Activated T-helper 1 cell treated with anti-CD3 and anti-CD28 coated beads, Interleukin-12 subunit alpha, Interleukin-12 subunit beta, Interleukin-2, Interleukin-4 antibody, amounts not matched to agents 30 ng/mL and 10 ng/mL and 1 ng/mL, durations not matched to agents 14 hours and 24 hours and 36 hours (primary cell): ENCODE measurements at places on chromosomes 5 and 9. TPM values are rescaled to one million over a fixed set of nuclear protein-coding genes. Genes with fewer than 3 reads are reported as not detected.

The PRDM9 gene
- not detected in 2 replicates for total RNA-seq

The FAM151B gene
- 0.32 TPM in 1 of 2 replicates, not detected in the other for total RNA-seq

DNA sequence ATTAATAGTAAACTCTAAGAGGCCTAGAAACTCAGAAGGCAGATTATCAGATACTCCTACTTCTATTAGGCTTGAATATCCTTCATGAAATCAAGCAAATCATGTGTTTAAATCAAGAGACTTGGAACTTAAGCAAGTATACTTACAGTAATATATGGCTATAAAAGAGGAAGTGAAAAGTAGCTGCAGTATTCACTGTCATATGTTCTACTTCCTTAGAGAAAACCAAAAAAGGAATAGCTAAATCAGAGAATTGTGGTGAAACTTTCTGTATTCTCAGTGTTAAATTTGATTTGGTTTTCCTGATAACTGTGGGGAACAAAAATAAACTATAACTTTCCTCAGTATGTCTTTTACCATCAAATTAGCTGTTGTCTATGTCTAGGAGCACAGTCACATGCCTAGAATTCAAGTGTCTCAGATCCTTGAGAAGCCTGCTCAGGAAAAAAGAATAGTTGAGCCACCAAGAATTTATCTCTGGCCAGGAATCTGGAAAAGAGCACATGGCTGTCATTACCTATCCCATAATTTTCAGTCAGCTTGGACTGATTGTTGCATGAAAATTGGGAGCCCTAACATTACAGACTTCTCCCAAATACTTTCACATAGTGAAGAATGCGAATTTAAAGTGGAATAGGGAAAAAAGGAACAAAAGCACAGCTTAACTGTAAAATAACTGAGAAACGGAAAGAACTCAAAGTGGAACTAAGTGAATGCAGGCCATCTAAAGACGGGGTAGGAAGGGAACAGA lies 1.7 kb downstream of the FKBP15 start:
- no peak for DNase-seq

DNA sequence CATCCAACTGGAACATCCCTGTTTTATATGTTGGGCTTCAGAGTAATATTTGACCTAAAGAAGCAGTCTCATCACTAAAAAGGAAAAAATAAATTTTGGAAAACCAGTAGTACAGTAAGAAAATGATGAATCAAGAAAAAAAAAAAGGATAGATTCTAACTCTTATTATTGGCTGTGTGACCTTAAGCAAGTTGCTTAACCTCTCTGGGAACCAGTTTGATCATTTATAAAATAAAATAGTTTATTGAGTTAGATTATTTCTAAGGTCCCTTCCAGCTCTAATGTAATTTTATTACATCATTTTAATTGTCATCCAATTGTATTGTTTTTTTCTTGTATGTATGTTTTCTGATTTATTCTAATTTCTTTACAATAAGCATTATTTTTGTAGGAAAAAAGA lies 127.0 kb downstream of the PRELID2 start:
- DNase-seq: no peak

DNA sequence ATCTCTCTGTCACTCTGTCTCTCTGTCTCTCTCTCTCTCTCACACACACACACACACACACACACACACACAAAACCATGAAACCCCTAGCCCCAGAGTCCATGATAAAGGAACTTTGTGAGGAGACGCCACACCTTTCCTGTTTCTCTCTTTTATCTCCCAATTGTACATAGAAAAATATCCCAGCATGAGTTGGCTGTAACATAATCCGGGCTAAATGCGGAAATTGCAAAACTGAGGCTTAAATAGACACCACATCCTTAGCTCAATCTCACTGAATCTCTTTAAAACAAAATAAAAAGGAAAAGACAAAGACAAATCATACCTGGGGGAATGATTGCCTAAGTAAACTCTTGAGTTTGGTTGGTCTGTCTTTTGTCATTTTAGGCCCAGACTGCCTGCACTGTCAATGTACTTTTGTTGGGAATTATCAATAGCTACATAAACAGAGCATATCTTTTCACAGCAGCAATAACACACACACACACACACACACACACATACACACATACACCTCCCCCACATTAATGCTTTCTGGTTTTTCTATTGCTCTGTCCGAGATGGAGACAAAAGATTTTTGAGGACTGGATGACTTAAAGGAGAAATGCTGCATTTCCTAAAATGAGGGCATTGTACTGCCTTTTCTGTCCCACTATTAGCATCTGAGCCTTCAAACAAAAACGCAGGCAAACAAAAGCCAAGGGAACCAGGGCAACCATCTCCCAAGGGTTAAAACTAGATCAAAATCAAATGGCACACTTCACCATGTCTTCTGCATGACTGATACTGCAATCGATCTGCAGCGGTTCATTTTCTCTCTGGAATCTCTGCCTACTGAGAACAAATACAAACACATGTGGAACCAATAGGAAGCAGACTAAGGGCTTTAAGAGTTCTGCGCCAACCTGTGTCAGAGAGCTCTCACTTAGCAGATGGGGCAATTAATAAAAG lies 321.5 kb downstream of the NFIB start:
- DNase-seq: no peak

DNA sequence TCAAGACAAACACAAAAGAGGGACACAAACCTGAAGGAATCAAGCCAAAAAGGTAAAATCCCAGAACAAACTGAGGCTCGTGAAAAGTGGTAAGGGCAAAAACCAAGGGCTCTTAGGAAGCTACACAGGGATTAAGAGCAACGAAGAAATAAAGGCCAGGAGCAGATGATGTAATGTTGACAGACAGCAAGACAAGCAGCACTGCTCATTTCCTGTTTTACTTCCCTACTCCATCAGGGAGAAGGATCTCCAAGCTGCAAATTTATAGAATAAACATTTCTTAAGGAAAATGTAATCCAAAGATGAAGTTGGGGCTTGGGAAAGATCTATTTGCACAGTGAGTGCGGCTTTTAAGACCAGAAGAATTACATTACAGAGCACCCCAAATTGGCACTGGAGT lies 182.3 kb upstream of the MAP1B start:
- no peak for DNase-seq

DNA sequence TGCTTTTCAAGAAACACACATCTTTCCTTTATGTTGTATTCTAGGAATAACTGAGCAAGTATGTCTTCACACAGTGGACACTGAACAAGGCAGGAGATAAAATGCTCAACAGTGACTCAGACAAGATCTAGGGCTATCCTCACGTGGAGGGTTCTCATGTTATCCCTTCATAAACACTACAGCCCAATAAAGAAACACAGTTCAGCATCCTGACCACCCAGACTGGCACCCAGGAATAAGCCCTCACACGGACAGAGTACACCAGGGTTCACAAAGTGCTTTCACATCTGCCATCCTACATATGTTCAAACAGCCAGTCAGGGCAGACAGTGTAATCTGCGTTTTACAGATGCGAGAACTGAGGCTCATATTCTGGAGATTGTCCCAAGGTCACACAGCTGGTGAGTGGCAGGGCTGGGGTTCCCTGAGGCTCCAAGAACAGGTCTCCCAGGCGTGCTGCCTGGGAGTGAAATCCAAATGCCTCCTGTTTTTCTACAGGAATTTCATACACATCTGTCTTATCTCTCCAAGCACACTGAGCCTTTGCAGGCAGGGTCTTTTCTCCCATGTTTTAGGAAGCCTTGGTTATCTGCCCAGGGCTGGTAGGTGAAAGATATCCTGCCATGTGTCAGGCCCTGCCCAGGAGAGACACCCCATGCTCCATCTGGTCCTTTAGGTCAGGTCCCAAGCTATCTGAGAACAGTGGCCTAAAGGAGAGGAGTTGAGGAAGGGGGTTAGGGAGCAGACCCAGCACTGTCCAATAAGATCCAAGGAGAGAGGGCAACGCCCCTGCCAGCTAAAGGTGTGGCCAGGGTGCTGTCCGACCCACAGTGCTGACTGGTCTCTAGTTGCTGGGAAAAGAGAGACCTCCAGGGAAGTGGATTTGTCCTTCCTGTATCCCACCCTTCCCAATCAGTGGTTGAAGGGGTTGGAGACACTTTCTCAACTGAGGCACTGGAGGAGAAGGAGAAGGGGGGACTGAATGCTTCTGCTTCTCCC lies 47.9 kb upstream of the XPA start:
- no peak for DNase-seq

- no peak for DNase-seq
These were observed 121.8 kb downstream of the MCTP1 start for GRCh38 chr5:95163079-95163478.

GRCh38 chr9:134671341-134672113 lies 29.9 kb downstream of the COL5A1 start:
- no peak for DNase-seq

DNA sequence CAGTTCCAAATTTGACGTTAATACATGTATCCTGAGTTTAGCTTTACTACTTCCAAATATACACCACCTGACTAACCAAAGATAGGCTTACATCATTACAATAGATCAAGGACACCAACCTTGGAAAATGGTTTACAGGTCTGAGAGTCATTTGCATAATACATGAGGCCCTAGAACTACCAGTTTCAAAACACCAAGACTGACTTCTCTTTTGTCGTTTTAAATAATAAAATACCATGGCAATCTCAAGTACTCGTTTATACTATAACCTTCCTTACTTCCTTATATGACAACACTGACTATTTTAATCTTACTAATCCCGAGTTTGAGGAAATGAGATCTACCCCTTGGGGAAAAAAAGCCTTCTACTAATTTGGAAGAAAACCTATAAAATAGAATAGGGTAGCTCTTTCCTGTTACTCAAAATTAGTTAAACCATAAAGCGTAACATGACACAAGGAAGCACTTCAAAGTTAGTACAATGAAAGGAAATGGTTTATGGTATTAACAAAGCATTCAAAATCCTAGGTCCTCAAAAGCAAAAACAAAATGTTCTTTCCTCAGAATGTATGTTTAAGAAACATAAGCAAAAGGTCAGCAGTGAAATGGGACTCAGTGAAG lies 42.1 kb downstream of the UBQLN1 start:
- no peak for DNase-seq
